ENCODE measurements at places on chromosomes 5 and 9.

DNA sequence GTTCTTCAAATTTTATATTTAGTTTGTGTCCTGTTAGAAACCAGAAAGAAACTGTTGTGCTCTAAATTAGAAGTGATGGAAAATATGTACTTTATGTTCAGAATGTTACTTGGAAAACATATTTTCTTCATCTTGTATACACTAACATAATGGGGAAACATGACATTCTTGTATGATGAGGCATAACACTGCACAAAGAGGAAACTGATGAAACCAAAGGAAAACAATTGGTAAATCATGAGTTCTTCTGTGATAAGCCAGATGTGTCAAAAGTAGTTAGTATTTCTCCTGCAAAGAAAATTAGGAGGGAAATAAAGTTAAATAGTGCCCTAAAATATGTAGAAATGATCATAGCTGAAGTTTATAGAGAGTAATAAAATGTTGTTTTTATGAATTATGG lies 111.1 kb upstream of the FBN2 start:
- DNase-seq: no peak

- no peak for DNase-seq
Measured at GRCh38 chr9:72361217-72361616, 3.8 kb downstream of the ZFAND5 start.

GRCh38 chr5:180238631-180239030 lies 29.6 kb upstream of the RASGEF1C start:
- DNase-seq: no peak

DNA sequence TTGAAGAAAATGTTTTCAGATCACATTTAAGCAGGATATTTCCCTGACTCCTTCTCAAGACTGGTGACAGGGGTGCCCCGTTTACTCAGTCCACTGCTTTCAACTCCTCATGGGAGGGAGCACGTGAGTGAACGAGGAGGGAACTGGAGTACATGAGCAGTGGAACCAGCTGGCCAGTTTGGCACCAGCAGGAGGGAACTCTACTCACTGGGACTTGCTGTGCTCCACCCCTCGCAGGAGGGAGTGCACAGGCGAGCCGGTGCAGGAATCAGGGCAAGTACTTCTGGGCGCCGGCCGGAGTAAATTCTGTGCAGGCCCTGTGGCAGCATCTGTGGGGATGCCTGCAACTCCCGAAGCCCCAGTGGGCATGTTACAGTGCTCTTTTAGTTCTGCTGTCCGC lies 1941.1 kb upstream of the C9orf72 start:
- no peak for DNase-seq

- no peak for DNase-seq
Measured at GRCh38 chr5:159854916-159855315, 61.4 kb upstream of the ADRA1B start.

- DNase-seq: no peak
Measured at GRCh38 chr9:99341686-99342085, 119.6 kb downstream of the SEC61B start.

- DNase-seq: no peak
Measured at GRCh38 chr5:130955041-130955440, 210.0 kb downstream of the HINT1 start.

- DNase-seq: no peak
Measured at GRCh38 chr5:107551088-107551487, 119.6 kb downstream of the EFNA5 start.

- DNase-seq: no peak
Measured at GRCh38 chr5:58241389-58241788, 218.5 kb downstream of the PLK2 start.

GRCh38 chr5:141101059-141101458 lies 786 bp downstream of the PCDHB3 start:
- no peak for DNase-seq
